ENCODE measurements at places on chromosomes 6 and 20.

- no peak for DNase-seq
Measured at GRCh38 chr20:64145458-64146300, 18.6 kb upstream of the MYT1 start.

DNA sequence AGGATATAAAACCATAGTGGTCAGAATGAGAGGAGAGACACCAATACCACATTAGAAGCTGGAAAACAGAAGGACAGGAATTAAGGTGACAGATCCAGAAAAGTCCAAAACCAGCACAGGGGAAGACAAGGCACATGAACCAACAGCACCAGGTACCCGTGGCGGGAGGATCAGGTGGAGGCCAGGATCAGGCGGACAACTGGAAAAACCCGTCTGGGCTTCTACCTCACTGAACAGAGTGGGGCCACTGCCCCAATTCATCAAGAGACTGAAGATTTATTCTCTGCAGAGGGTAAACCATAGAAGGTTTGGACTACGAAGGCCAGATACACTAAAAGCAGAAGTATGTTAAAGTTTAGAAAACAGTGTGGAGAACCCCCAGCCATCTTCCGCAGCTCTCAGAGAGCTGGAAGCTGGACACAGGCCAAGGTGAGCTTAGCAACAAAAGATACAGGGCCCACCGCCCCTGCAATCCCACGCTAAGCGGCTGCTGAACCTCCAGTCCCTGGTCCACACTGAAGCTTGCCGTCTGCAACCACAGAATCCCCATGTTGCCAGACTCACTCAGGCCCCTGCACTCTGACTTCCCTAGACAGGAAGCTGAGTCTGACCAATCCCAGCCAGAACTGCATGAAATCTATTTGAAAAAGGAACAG lies 29.9 kb downstream of the ABHD12 start:
- no peak for DNase-seq

DNA sequence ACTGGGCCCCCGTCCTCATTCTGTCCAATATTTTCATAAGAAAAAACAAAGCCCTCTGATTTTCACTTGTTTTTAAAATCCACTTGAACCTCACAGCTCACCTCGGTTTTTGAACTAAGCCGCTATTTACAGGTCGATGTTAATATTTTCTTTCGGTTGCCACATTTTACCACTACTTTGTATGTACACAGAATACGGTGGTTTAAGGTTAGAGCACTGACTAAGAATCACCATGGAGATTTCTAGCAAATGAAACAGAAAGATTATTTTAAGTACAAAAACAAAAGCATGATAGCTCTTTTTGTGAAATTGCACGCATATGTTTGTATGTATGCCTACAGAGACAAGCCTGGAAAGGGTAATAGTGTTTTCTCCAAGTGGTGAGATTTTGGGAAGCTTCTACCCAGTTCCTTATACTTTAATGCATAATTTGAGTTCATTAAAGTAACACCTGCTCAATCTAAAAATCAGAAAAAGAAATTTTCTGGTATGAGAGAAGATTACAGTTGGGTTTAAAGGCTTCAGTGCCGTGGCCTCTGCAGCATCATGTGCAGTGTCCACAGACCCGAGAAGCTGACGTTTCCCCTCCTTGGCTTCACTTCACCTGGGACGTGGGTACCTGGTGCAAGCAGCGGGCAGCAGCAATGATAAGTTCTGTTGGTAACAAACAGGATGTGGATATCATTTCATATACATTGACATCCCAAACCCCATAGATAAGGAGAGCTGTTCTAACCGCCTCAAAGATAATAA lies 144.0 kb downstream of the UST start:
- no peak for DNase-seq

DNA sequence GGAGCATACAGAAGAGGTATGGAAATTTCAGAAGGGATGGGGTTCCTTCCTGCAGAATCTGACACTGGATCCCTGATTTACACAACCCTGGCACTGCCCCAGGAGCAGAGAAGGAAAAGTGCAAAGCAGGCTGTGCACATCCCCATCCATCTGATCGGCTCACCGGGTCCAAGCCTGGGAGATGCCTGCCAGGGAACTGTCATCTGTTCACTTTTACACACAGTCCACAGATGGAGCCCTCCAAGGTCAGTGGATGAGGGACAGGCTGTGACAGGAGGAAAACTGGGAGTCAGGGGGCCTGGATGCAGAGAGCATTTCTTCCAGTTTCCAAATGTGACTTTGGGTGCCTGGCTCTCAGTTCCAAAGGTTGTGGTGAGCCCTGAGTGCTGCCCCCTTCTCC lies 11.0 kb upstream of the SYNDIG1 start:
- no peak for DNase-seq

- DNase-seq, result no peak
Measured at GRCh38 chr20:37494796-37495195, 26.3 kb upstream of the NNAT start.

DNA sequence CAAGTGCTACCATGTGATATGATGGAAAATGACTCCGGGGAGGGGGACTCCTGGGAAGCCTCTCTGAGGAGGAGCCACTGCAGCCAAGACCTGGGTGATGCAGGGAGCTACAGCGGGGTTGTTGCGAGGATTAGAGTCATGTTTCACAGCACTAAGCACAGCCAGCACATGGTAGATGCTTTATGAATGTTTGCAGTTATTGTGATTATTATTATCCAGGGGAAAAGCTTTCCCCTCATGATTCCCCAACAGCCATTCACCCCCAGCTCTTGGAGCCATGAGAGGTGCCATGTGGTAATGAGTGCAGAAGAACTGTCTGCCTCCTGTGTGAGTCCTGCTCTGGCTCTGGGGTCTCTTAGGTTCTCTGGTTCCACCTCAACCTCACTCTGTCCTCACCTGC lies 39.9 kb downstream of the RSPO4 start:
- no peak for DNase-seq

DNA sequence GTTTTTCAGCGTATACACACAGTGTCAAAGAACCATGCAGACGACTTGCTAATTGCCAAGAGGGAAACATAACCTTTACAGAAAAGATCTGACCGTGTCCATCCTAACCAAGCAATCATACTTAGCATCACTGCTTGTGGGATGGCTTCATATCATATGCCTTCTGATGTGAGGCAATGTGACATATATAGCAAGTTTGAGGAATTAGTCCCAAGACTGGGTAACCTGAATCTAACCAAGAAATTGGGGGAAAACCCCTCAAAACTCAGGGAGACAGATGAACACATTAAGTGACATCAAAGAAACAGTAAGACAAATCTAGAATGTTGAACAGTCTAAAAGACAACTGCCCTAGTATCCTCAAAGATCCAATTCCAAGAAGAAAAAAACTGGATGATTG lies 18.4 kb downstream of the GNL1 start:
- no peak for DNase-seq

DNA sequence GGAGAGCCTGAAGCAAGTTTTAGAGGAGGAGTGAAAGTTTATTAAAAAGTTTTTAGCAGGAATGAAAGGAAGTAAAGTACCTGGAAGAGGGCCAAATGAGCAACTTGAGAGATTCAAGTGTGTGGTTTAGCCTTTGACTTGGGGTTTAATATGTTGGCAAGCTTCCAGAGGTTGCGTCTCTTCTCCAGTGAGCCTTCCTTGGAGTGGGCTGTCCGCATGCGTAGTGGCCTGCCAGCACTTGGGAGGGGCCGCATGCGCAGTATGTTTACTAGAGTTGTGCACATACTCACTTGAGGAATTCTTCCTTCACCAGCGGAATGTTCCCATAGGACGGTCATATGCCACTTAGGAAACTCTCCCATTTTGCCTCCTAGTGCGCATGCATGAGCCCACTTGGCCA lies 235.2 kb downstream of the ALDH8A1 start:
- no peak for DNase-seq

GRCh38 chr6:159874435-159874834 lies 16.4 kb upstream of the MAS1 start:
- DNase-seq, result no peak

- DNase-seq, result no peak
Measured at GRCh38 chr6:168636147-168637004, 195.4 kb downstream of the SMOC2 start.

- no peak for DNase-seq
Measured at GRCh38 chr6:122154912-122155575, 244.4 kb upstream of the HSF2 start.

DNA sequence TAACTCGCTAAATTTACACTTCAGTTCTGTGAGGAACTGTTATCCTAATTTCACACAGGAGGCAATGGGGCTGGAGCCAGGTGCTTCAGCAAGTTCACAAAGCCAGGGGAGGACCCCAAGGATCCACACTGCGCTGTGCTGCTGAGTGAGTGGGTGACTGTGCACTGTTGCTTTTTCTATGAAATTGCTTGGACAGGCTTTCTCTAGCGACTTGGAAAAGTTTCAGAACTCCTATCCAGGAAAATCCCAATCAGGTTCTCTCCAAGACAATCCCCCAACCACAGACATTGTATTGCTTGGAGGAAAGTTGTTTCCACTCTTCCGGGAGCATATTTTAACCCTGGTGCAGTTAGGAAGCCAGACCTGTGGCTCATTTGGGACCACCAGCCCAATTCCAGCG lies 175.9 kb upstream of the CST7 start:
- no peak for DNase-seq

GRCh38 chr20:11796026-11796425 lies 121.7 kb upstream of the BTBD3 start:
- DNase-seq, result no peak

GRCh38 chr6:34065466-34066217 lies 80.2 kb downstream of the GRM4 start:
- no peak for DNase-seq

DNA sequence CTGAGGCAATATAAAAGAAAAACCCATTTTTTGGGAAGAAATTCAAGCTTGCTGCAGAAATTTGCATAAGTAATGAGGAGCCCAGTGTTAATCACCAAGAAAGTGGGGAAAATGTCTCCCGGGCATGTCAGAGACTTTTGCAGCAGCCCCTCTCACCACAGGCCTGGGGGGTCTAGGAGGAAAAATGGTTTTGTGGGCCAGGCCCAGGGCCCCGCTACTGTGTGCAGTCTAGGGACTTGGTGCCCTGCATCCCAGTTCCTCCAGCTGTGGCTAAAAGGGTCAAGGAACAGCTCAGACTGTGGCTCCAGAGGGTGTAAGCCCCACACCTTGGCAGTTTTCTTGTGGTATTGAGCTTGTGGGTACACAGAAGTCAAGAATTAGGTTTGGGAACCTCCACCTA lies 209.7 kb downstream of the HDGFL1 start:
- DNase-seq, result no peak

DNA sequence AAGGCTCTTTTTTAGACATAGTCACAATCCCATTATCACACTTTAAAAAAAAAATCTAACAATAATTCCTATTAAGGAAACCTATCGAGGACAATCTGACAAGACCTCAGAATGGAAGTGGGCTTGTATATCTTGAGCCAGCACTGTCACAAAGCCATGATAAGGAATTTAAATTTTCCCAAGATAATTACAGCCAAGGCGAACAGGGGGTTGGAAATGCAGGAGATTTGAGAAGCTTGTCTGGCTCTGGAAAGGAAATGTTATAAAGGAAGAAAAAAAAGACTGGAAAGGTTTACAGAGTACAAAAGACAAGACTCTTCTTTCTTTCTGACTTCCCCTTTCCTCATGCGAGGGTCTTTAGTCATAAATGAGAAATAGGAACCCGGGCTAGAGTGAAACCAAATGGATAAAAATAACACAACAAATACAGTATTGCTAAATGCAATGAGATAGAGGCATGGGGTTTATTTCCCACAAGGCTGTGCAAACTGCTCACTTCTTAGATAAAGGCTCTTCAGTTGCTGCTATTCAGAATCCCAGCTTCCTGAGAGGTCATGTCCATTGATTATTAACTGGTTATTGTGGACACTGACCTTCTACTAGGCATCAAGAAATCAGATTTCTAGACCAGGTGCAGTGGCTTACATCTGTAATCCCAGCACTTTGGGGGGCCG lies 13.4 kb upstream of the GHRH start:
- DNase-seq, result no peak

- no peak for DNase-seq
Measured at GRCh38 chr6:32183483-32184083, 470 bp downstream of the AGER start.

DNA sequence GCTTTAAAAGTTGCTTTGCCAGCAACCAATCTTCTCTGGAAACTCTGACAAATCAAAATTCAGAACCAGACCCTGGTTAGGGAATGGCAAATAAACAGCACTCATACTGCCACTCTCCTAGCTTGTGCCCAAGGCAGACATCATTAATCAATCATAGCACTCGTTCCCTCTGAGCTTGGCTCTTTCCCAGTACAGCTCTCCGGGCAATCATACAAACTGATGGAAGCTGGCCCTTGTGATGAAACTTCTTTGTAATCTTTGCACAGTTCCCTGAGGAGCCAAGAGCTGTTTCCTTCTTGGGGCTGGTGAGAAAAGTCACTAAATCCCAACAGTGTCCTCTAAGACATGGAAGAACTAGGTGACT lies 34.7 kb downstream of the KIAA1755 start:
- DNase-seq, result no peak

DNA sequence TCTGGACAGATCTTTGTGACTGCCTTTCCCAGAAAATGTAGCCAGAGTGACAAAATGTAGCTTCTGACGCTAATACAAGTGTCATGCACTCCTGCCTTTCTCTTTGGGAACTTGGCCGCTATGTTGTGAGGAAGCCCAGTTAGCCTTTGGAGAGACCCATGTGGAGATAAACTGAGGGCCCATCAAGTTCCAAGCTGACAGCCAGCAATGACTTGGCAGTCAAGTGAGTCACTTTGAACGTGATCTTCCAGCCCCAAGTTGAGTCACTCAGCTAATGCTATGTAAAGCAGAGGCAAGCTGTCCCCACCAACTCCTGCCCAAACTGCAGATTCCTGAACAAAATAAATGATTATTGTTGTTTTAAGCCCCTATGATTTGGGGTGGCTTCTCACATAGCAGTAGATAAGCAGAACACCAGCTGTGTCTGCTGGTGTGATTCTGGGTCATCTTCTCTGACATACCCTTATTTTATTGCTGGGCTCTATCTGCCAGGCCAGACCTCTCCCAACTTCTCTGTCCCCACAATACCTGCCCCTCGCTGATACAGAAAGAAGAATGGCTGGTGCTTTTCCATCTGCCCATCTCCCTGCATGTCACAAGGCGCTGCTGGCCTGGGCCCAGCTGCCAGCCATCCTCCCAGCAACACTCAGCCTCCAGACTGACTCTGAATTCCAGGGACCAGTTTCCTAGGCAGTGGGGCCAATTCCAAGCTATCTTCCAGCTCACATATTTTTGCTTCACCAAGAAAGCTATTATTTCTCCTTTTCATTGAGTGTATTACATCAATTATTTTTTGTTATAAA lies 274.8 kb downstream of the LRFN2 start:
- DNase-seq, result no peak

GRCh38 chr6:73728548-73729205 lies 32.7 kb downstream of the CD109 start:
- no peak for DNase-seq

GRCh38 chr20:856361-856775 lies 22.9 kb downstream of the FAM110A start:
- DNase-seq, result no peak

- no peak for DNase-seq
Measured at GRCh38 chr6:64376394-64376793, 740.8 kb downstream of the PHF3 start.
